Hematopoietic multipotent progenitor cell (in vitro differentiated cells): ENCODE measurements at places on chromosomes 6 and 20. TPM values are rescaled to one million over a fixed set of nuclear protein-coding genes. Genes with fewer than 3 reads are reported as not detected.
A peak's percentile ranks its signal among the peaks of the same experiment; 100 is the strongest.

Gene CTCFL
- not detected for total RNA-seq

GRCh38 chr6:47207261-47207660 lies 102.4 kb downstream of the TNFRSF21 start:
- no peak for DNase-seq

GRCh38 chr6:26388014-26388413 lies 5.1 kb downstream of the BTN2A2 start:
- no peak for DNase-seq

DNA sequence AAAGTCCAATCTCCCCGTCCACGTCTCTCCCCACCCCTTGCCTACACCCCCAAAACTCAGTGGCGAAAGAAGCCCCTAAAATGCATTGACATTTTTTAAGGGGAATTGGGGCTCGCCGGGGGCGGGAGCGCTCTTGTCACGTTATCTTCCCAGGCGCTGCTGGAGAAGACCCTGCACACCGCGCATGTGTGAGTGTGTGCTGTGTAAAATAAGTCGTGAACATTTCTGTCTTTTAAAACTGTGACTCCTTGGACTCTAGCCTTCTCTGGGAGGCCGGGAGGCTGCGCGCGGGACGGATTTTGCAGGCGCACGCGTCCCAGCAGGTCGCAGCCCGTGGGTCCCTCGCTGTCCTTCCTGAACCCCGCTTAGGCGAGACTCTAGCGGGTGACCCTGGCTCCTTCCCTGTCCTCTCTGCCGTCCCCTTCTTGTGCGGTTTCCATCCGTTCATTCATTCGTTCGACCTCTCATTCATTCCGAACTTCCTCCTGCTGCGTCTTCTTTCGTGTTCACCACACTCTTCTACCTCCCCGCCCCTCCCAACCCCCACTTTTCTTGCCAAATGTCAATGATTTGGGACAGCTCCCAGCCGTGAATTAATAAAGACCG lies 2.2 kb downstream of the NRN1 start:
- no peak for DNase-seq

DNA sequence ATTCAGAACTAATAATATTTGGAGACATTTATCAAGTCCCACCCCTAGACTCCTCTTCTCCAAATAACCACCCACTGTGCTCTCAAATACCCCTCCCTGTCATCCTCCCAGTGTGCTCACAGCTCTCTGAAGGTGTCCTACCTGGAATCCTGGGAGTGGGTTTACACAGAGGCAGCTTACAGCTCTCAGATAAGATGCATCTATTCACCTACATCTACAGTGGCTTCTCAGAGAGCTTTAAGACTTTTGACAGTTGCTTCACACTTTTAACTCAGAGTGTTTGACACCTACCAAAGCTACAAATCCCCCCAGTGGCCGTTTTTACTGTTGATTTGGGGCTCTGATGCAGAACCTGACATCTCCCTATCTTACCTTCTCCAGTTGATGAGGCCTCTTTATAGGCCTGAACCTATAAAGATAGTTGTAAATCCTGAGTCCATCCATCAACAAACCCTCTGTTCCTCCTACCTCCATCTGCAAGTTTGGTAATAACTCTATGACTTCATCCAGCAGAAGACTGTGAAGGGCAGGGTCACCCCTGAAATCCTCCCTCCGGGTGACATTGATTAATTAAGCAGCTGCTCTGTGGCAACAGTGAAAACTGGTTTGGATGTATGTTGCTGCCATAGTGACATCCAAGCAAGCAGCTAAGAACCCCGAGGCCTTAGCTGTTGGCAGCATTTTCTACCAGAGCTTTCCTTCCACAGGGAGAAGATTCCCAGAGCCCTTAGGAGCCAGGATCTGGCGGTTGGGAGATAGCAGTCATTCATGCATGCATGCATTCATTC lies 226.1 kb upstream of the RREB1 start:
- DNase-seq = peak; percentile 31

- DNase-seq = no peak
These were observed 195.8 kb downstream of the HAO1 start for GRCh38 chr20:7744411-7744810.

- no peak for DNase-seq
These were observed 83.0 kb downstream of the SOBP start for GRCh38 chr6:107572886-107573285.

DNA sequence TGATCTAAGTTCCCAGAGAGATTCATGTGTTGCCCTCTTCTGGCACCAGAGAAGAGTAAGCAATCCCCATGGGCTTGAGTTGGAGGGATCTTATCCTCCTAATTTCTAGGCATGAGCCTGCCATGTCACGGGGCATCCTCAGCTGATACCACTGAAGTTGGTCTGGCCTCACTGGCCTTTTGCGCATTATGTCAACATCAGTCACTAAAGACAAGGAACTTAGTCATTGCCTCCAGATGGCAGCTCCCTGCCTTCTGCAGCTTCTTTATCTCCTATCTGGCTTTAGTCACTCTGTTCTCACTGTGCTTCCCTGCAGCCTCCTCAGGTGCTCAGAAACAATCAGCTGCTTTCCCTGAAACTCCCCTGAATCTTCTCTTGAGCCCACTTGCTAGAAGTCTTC lies 312.2 kb downstream of the ADGRG6 start:
- no peak for DNase-seq

Gene WFDC8
- not detected for total RNA-seq

Gene COL19A1
- under 0.01 TPM for total RNA-seq

Gene TRMT11
- total RNA-seq = 12.1 TPM

Gene CYP39A1
- total RNA-seq = under 0.01 TPM
